Lung (tissue), 17 donors: ENCODE measurements at places on chromosomes 4 and X.

- no peak for DNase-seq
Measured at GRCh38 chrX:23514082-23514481, 153.2 kb upstream of the PRDX4 start.

DNA sequence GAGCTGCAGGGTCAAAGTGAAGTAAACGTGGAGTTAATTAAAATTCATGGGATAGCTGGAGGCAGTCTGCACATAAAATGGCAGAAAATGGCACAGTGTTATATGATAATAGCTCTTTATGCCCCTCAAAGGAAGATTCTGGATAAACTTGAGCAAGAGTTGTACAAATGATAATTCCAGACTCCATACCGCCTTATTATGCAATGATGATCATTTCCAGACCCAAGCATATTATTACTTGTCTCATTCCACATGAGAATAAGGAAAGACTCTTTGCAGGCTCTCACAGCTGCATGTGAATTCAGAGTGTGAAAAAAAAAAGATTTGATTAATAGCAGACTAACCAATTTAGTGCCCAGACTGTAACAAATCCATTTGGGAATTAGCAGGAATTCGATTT, 105.4 kb downstream of the STK32B start:
- DNase-seq, result no peak

- no peak for DNase-seq
Measured at GRCh38 chrX:16416588-16416987, 233.4 kb upstream of the S100G start.

DNA sequence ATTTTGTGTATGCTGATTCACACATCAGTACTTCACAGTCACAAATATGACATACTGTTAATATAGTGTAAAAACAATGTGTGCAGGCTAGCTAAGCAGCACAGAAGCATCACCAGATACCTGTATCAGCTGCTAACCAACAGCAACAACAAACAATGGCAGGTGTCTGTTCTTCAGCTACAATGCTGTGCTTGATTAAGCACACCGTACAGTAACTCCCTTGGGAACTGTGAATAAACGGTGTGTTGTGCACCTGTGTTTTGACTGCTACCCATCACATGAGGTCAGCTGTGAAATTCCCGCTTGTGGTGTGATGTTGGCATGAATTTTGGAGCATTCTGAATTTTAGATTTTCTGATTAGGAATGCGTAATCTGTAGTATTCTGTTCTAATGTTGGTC, 379.7 kb upstream of the FAT1 start:
- DNase-seq, result no peak

- DNase-seq, result no peak
Measured at GRCh38 chr4:55996646-55997045, 47.9 kb downstream of the CEP135 start.
